ENCODE measurements at places on chromosomes 13 and 19.

DNA sequence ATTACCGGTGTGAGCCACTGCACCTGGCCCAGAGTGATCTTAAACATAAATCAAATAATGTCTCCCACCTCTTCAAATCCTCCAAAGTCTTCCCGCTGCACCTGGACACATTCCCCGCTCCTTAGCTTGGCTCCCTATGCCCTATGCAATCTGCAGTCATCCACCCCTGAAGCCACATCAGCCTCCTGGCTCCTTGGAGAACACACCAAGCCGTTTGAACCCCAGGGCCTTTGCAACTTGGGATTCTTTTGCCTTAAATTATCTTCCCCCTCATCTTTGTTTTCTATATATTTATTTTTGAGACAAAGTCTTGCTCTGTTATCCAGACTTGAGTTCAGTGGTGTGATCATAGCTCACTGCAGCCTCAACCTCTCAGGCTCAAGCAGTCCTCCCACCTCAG lies 2.7 kb upstream of the DNAAF3 start:
- DNase-seq, result no peak

GRCh38 chr19:2309734-2310362 lies 1.9 kb upstream of the LINGO3 start:
- DNase-seq, result no peak

DNA sequence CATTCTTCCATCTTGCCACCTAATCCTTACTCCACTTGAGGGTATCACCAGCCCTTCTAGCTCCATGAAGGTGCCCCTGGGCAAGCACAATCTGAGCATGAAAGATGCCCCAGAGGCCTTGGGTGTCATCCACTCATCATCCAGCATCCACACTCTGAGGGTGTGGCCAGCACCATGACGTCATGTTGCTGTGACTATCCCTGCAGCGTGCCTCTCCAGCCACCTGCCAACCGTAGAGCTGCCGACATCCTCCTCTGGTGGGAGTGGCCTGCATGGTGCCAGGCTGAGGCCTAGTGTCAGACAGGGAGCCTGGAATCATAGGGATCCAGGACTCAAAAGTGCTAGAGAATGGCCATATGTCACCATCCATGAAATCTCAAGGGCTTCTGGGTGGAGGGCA lies 3.1 kb upstream of the KLK3 start:
- DNase-seq, result no peak

DNA sequence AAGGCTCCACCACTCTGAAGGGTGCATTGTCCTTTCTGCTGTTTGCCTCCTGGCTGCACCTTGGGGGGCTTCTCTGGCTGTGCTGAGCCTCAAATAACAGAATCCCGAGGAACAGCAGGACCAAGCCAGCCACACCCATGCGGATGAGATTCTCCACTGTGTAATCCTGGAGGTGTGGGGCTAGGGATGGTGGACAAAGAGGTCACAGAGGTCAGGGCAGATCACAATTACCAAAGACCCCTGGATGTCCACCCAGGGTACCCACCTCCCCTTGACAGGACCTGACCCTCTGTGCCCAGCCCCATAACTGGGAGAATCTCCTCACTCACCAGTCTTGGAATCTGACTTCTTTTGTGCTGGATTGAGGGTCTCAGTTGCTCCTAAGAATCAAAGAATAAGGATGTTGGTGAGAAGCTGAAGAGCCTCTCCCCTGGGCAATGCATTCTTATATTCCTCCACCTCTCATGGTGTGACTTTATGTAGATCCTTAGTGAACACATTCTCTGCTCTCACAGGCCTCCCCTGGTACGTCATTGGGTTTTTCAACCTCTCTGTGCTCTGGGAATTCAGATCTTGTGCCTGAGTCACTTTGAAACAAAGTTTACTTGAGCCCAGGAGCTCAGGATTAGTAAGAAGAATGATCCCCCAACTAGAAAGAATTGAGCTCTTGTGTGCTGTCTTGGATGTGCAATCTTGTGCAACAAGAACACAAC lies 5.2 kb downstream of the LILRA4 start:
- no peak for DNase-seq

DNA sequence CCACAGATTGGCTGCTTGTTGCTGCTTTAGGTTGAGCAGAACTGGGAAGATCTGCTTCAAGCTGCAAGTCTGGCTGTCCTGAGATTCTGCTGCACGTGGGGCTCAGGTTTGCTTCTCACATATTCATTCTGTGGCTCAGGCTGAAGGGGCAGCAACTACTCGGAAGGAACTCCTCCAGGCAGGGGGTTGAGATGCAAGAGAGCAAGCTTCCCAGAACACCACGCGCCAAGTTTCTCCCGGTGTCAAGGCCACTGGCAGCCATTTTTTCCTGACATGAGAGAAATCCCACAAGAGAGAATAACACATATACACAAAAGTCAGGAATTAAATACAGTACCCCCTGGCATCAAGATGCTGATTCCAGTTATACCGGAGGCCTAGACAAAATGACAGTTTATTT lies 887.6 kb upstream of the SLC10A2 start:
- no peak for DNase-seq

DNA sequence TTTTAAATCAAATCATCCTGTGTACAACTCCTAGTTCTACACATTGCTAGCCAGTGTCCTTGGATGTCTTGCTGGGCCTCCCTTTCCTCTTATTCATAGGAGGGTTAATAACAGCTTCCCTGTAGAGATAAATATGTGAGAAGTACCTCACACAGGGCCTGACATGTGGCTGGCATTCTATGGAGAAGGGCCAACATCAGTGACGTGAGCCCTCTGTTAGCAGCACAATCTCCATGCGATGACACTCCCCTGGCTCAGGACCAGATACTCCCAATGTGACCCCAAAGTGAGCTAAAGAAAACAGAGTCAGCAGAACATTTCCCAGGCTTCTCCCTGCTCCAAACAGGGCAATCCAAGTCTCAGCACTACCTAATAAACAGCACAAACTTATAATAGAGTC lies 818.4 kb downstream of the DIAPH3 start:
- DNase-seq, result no peak

GRCh38 chr13:88617176-88617575 lies 946.0 kb downstream of the SLITRK5 start:
- no peak for DNase-seq

DNA sequence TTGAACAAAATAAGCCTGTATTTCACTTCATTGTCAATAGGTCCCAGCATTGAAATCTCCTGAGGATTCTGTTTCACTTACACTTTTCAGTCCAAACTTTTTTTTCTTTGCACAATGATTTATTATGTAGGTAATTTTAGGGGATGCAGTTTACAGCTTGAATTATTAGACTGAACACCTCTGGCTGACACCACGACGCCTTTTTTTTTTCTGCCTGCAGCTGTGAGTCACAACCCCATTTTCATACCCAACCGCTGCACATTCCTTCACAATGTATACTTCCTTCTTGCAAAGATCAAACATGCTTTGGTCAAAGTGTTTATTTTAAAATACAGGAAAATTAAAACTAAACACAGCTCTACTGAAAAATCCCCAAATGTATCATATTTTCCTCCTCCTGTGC lies 11.4 kb downstream of the ZIC2 start:
- DNase-seq, result no peak

GRCh38 chr13:20185366-20186056 lies 7.2 kb downstream of the GJB2 start:
- DNase-seq, result no peak

DNA sequence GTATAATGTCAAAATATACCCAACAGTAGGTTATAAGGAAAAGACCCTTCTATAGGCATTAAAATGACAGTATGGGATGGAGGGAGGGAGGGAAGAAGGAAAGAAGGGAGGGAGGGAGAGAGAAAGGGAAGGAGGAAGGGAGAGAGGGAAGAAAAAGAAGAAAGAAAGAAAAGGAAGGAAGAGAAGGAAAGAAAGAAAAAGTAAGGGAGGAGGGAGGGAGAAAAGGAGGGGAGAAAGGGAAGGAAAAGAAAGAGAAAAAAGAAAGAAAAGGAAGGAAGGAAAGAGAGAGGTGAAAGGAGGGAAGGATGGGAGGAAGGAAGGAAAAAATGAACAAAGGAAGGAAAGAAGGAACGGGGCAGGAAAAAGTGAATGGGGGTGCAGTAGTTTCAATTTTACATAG lies 35.3 kb upstream of the CACNA1A start:
- no peak for DNase-seq

GRCh38 chr19:35774274-35775045 lies 904 bp upstream of the ARHGAP33 start:
- no peak for DNase-seq

- DNase-seq, result no peak
Observed at GRCh38 chr13:28753946-28754345, 35.2 kb upstream of the SLC46A3 start.

Measured in activated CD4-positive, alpha-beta T cell treated with anti-CD3 and anti-CD28 coated beads for 24 hours (primary cell).